Activated CD4-positive, alpha-beta T cell treated with anti-CD3 and anti-CD28 coated beads, Interleukin-2, amount 50 U/mL, for 4 hours (primary cell): ENCODE measurements at places on chromosomes 6 and 20.

GRCh38 chr20:14431568-14431967, 94.2 kb upstream of the FLRT3 start:
- no peak for DNase-seq

DNA sequence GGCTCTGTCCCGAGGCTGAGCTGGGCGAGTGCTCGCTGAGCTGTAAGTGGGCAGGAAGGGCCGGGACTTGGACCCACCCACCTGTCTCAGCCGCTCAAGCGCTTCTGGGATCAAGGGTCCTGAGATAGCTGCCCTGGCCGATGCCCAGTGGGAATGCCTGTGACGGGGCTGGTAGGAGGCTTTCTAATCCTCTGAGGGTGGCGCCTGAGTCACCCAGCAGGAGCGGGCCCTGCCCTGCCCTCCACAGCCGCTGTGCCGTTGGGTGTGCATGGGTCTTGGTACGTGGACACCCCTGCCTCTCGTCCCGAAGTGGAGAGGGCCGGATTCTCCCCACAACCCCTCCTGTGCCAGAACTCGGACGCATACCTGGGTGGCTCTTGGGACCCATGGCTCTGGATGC, 43.1 kb upstream of the GATA5 start:
- DNase-seq: no peak

GRCh38 chr20:20823476-20823881, 111.0 kb upstream of the RALGAPA2 start:
- DNase-seq: no peak

DNA sequence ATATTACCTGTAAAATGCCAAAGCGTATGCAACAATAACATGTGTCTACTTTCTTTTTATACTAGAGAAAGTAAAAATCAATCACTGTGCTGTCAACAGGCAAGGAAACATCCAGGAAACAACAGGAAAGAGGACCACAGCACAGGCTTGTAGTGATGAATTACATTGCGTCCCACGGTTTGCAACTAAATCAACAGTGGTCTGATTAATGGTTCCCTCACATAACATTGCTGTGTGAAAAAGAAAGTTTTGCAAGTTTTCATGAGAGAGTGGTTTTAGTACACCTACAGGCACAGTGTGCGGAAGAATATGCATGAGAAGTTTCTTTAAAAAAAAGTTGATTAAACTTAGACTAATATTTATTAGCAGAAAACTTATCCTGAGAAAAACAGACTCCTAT, 329.5 kb upstream of the HSF2 start:
- no peak for DNase-seq

DNA sequence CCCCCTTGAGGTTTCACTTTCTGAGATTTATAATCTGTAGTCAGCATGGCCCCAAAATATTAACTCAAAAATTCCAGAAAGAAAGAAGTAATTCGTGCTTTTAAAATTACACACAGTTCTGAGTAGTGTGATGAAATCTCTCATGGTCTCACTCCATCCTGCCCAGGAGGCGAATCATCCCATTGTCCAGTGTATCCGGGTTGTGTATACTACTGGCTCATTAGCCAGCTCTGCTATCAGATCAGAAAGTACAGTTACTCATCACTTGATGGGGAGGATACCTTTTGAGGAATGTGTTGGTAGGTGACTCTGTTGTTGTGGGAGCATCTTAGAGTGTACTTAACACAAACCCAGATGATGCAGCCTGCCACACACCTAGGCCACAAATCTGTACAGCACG, 65.2 kb downstream of the CDC5L start:
- no peak for DNase-seq

- no peak for DNase-seq
Observed at GRCh38 chr6:105452376-105452775, 49.5 kb upstream of the PREP start.

DNA sequence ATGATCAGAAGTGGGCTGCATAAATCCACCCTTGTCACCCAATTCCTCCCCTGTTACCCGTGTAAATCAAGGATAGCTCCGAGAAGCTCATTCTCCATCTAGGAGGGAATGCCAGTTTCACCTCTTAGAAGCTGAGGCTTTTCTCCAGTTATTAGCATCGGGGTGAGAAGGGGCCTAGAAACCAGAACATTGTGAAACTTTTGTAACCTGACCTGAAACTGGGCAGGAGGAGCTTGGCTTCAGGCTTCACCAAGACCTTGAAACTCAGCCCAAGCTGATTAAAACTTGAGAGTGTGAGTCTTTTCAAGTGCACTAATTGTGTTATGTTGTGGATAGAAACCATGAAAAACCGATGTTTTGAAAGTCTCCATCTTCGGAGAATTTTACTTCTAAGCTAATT, 103.1 kb downstream of the BMP2 start:
- DNase-seq: no peak

- DNase-seq: no peak
Observed at GRCh38 chr20:57576617-57577550, 16.0 kb downstream of the PCK1 start.

- DNase-seq: no peak
Observed at GRCh38 chr6:147641511-147641910, 133.0 kb downstream of the SAMD5 start.

DNA sequence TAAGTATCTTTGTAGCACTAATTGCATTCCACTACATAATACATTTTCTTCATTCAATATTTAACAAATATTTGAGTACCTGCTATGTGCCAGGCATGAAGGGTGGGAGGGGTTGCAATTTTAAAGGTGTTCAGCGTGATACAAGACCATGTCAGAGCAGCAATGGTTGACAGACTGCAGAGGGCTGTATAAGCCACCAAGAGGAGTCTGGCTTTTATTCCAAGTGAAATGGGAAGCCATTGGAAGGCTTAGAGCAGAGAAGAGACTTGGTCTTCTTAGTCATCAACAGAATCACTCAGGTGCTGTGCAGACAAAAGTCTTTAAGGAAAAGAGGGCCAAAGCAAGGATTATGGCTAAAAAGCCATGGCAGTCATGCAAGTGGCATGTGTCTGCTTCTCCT, 360.8 kb upstream of the ARID1B start:
- no peak for DNase-seq

- DNase-seq: peak; percentile 4
Observed at GRCh38 chr20:542777-543368, 717 bp downstream of the CSNK2A1 start.

- DNase-seq: no peak
Observed at GRCh38 chr20:32224463-32224862, 16.8 kb downstream of the POFUT1 start.

GRCh38 chr6:43457643-43458042, 2.3 kb upstream of the DLK2 start:
- DNase-seq: no peak

DNA sequence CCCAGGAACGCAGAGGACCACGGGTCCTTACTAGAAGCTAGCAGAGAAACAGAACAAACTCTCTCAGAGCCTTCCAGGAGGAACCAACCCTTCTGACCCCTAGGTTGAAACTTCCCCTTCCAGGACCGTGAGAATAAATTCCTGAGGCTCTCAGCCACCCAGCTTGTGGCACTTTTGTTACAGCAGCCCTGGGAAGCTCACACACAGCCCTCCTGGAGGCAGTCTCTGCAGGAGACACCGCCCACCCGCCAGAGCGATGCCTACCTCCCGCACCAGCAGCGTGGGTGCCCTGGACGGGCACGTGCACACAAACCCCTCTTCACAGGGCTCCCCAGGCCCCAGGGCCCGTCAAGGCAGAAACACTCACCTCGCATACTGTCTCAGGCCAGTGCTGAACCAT, 4.2 kb downstream of the RNASET2 start:
- DNase-seq: peak; percentile 18

DNA sequence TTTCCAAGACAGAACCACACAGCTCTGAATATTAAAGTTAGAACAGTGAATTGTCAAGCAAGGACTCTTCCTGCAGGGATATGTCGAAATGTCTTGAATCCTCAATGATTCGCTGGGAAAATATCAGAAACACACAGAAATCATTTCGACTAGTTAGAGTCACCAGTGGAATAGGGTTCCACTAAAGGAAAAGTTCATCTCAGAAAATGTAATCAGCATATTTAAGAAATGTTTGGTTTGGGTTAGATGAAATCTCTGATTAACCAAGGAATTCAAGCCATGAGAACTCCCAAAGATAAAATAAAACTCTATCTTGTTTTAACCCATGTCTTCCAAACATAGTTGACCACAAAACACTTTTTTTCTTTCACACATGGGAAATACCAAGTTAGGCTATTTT, 621.0 kb upstream of the NRSN1 start:
- DNase-seq: no peak

DNA sequence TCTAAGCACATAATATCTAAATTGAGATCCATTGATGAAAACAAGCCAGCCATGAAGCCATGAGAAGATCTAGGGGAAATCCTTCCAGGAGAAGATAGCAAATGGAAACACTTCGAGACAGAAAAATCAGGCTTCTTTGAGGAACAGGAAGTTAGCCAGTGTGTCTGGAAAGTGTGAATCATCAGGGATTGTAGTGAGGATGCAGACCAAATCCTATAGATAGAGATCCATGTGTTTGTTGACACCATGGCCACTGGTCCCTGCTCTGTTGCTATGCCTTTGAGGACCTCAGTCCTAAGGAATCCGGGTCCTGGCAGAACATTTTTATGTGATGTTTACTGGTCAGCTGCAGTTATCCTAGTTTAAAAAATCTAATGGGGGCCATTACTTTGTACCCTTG, 6.6 kb upstream of the ELOVL2 start:
- DNase-seq: no peak
